Stimulated activated CD4-positive, alpha-beta T cell treated with anti-CD3 and anti-CD28 coated beads, TNF-alpha, amount 100 ng/mL, for 4 hours (primary cell): ENCODE measurements at places on chromosomes 13 and 19.

DNA sequence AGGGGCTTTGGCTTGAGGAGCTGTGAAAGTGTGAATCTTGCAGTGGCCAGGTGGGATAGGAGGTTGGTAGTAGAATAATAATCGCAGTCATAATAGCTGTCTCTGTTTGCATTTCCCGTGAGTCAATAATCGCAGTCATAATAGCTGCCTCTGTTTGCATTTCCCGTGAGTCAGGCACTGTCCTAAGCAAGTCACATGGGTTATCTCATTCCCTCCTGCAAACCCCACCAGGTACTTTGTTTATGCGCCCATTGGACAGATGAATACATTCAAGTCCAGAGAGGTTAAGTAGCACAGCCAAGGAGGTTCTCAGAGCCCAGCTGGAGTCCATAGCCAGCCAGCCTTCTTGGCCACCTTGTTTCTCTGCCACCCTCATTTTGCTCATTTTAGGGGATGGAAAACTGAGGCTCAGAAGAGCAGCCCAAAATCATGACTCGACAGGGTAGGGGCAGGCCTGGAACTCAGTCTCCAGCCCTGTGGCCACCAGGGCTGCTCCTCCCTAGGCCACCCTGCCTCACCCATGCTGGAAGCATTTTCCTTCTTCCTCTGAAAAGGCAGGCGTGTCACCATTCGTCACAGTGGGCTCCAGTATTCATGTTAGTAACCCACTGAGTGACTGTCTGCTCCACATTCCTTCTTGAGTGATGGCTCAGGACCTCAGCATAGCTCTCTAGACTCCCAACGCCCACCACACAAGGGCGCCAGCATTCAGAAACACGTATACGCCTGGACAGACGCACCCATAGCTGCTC, 206.2 kb downstream of the URI1 start:
- no peak for DNase-seq

DNA sequence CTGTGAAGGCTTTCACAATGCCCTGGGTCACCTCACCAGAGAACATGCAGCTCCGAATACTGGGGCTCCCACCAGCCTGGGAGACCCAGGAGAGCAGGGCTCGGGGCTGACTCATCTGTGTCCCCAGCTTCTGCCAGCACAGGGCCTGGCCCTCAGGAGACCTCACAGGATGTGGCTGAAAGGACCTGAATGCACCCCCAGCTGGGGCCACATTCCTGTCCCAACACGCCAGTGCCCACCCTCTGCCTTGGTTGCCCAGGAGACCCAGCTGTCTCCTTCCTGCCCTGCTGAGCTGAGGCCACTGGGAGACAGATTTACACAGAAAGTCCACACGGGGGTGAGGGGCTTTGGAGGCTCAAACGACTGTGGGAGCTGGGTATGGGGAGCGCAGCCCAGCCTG, 11.9 kb downstream of the BCAT2 start:
- no peak for DNase-seq

GRCh38 chr13:99425485-99426341, 75.6 kb upstream of the TM9SF2 start:
- no peak for DNase-seq

DNA sequence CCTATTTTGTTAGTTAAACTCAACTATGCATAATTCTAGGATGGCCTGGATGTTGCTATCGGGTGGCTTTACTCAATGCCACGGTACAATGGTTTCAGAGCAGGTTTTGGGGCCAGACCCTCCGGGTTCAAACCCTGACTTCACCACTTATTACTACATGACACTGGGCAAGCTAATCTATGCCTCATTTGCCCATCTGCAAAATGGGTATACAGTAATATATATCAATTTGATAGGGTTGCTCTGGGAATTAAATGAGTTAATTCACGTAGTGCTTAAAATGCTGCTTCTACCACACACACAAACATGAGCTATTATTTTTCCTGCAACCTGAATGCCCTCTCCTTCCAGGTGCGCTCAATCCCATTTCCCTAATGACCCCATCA, 839 bp downstream of the ESD start:
- DNase-seq = no peak

DNA sequence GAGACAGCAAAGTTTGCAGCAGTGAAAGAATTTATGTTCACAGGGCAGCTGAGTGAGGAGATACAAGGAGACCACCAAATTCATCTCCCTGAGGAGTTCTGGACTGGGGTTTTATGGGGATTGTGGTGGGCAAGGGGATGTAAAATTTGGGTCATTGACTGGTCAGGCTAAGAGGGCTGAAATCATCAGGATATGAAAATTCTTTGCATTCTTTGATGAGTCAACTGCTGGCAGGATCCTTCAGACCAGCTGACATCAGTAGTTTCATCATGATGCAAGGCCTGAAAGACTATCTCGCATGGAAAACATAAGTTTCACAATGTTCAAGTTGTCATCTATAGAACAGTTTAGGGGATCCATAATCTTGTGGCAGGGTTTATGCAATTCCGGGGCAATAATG, 869.5 kb upstream of the PCDH9 start:
- no peak for DNase-seq

DNA sequence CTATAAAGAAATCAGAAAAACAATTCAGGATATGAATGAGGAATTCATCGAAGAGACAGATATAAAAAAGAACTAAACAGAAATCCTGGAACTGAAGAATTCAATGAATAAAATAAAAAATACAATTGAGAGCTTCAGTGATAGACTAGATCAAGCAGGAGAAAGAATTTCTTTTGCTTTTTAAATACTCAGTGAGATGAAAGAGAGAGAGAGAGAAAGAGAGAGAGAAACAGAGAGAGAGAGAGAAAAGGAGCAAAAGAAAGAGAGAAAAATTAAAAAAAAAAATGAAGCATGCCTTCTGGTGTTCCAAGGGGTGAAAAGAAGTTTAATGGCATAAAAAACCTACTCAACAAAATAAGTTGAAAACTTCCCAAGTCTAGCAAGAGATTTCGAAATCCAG, 22.0 kb upstream of the SLC7A9 start:
- DNase-seq = no peak

- DNase-seq = no peak
Observed at GRCh38 chr13:33106656-33107360, 90.6 kb downstream of the KL start.

DNA sequence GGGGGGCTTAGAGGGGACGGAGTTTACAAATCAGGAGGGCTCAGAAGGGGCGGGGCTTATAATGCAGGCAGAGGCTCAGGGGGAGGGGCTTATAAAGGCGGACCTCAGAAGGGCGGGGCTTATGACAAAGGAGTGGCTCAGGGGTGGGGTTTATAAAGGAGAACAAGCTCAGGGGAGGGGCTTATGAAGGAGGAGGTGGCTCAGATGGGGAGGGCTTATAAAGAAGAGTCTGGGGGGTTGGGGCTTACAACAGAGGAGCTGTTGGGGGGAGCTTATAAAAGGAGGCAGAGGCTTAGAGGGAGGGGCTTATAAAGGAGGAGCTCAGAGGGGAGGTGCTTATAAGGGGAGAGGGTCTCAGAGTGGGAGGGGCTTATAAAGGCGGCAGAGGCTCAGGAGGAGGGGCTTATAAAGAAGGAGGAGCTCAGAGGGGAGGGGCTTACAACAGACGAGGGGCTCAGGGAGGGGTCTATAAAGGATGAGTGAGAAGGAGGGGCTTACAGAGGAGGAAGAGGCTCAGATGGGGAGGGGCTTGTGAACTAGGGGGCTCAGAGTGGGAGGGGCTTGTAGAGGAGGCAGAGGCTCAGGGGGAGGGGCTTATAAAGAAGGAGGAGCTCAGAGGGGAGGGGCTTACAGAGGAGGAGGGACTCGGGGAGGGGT, 1.0 kb downstream of the SMIM24 start:
- no peak for DNase-seq
